Common myeloid progenitor, CD34-positive (primary cell): ENCODE measurements at places on chromosomes 2 and 18.
A peak's percentile ranks its signal among the peaks of the same experiment; 100 is the strongest.

GRCh38 chr2:75524276-75524911 is 36.3 kb downstream of the EVA1A start:
- no peak for DNase-seq
- no peak overlapping the region for H3K27ac ChIP-seq
- no peaks in the 10 kb centered on the region for H3K36me3 ChIP-seq
- H3K4me3 ChIP-seq: no peak overlapping the region
- no peaks in the 10 kb centered on the region for H3K27me3 ChIP-seq

DNA sequence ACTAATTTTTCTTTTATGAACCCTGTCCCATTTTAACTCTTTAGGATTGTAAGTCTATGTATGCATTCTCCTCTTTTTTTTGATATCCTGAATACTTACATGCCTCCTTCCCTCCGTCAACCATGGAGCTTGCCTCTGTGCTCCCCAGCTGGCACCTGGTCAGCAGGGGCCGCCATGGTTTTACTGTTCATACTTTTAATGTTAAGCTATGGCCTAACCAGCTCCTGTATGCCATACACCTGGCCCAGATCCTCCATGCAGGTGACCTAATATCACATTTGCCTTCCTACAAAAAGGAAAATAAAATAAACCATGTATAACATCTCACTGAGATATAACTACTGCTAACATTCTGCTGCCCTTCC is 283.1 kb upstream of the TRIB2 start:
- no peak overlapping the region for H3K27ac ChIP-seq
- no peaks in the 10 kb centered on the region for H3K27me3 ChIP-seq
- H3K36me3 ChIP-seq: no peaks in the 10 kb centered on the region
- no peak overlapping the region for H3K4me3 ChIP-seq

DNA sequence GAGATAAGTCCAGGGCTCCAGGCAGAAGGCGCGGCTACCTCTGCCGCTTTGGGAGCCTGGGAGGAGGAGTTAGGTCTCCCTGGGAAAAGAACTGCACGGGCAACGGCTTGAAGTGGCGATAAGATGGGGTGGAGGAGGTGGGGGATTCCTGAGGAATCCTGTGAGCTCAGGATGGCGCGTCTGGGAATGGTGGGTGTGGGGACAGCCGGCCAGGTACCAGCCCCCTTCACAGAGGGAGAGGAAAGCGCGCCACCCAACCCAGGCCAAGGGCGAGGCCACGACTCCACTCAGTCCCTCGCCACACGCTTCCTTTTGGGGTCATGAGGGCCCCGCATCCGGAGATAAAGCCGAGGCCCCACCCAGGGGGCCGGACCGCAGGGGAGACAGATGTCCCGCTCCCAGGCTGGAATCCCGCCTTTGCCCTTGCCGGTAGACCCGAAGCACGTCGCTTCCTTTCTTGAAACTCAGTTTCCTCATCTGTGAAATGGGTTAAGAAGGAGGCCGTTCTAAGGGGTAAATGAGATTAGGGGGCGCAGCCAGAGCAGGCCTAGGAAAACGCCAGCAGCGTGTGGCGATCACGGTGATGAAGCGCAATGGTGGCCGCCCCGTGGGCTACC is 1.7 kb upstream of the CTDSP1 start:
- DNase-seq: peak; percentile 87
- peaks cover 2% of the 10 kb centered on the region for H3K4me1 ChIP-seq
- no peaks in the 10 kb centered on the region for H3K27me3 ChIP-seq
- H3K27ac ChIP-seq: peak overlapping the region; percentile 94
- H3K4me3 ChIP-seq: peak overlapping the region; percentile 76

- peaks cover 40% of the 10 kb centered on the region for H3K4me1 ChIP-seq
- no peak overlapping the region for H3K4me3 ChIP-seq
- no peak for DNase-seq
- H3K27me3 ChIP-seq: no peaks in the 10 kb centered on the region
- H3K27ac ChIP-seq: no peak overlapping the region
- peaks cover 19% of the 10 kb centered on the region for H3K36me3 ChIP-seq
These were observed 28.5 kb upstream of the CEP68 start for GRCh38 chr2:65027616-65028244.

GRCh38 chr18:48902023-48902855 is 48.5 kb downstream of the SMAD7 start:
- H3K36me3 ChIP-seq: no peaks in the 10 kb centered on the region
- H3K27me3 ChIP-seq: no peaks in the 10 kb centered on the region
- H3K27ac ChIP-seq: peak overlapping the region; percentile 55
- peaks cover 28% of the 10 kb centered on the region for H3K4me1 ChIP-seq
- DNase-seq: peak; percentile 79

DNA sequence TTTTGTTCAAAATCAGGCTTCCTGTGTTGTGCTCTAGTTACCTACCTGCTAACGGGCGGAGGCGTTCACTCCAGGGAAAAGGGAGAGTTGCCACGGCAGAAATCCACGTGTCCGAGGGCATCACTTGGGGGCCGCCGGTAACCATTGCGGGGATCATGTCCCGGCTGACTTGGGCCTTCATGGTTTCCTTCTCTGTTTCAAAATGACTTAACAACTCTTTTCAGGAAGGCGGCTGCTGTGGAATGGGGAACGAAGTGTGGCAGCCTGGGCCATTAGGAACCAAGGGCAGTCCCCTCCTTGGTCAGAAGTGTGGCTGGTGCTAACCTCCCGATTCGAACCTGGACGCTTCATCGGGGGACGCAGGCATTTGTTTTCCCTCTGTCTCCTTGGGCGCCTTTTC is 56.8 kb downstream of the INPP5D start:
- H3K27me3 ChIP-seq: no peaks in the 10 kb centered on the region
- peak; percentile 20 for DNase-seq
- peaks cover 47% of the 10 kb centered on the region for H3K36me3 ChIP-seq
- H3K4me1 ChIP-seq: peaks cover 27% of the 10 kb centered on the region
- H3K27ac ChIP-seq: no peak overlapping the region
- H3K4me3 ChIP-seq: no peak overlapping the region

- no peak for DNase-seq
- H3K4me1 ChIP-seq: no peaks in the 10 kb centered on the region
- H3K27ac ChIP-seq: no peak overlapping the region
- no peak overlapping the region for H3K4me3 ChIP-seq
- peaks cover 17% of the 10 kb centered on the region for H3K27me3 ChIP-seq
These were observed 35.1 kb downstream of the REEP1 start for GRCh38 chr2:86302320-86302719.

- no peaks in the 10 kb centered on the region for H3K4me1 ChIP-seq
- DNase-seq: no peak
- H3K27ac ChIP-seq: no peak overlapping the region
- no peak overlapping the region for H3K4me3 ChIP-seq
- H3K36me3 ChIP-seq: no peaks in the 10 kb centered on the region
These were observed 62.9 kb upstream of the SERPINE2 start for GRCh38 chr2:224101820-224102630.

DNA sequence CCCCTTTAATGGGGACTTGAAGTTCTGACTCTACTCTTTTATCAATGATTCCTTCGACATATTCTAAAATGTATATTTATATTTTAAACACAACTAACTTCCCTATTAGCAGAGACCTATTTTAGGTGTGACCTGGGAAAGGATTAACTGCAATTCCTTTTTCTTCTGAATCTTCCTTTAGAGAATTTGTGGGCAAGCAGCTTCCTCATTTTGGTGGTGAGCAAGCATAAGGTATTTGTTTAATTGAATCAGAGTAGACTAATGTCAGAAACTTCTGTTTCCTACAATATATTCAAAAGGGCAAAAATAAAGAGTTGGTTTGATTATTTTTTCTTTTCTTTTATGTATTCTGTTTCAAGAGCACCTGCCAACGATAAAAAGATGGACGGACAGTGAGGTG is 237.0 kb downstream of the IKZF2 start:
- peaks cover 24% of the 10 kb centered on the region for H3K4me1 ChIP-seq
- peak overlapping the region; percentile 41 for H3K4me3 ChIP-seq
- DNase-seq: peak; percentile 21
- no peak overlapping the region for H3K27ac ChIP-seq

DNA sequence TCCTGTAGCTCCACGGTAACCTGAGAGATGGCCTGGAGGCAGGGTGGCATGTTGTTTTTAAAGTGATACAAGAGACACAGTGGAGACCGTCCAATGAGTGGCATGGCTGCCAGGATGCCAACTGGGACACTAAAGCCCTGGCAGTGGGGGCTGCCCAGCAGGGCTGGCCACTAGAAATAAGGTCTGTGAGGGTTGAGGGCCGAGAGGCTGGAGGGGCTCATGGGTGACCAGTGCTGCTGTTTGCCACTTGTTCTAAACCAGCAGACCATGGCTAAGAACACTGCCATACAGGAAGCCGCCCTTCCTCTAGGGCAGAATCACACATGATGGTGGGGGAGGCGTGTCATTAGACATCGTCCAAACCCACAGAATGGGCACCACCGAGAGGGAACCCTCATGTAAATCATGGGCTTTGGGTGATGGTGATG is 71.9 kb downstream of the ALPK2 start:
- H3K27me3 ChIP-seq: no peaks in the 10 kb centered on the region
- peaks cover 3% of the 10 kb centered on the region for H3K4me1 ChIP-seq
- no peak overlapping the region for H3K4me3 ChIP-seq
- H3K36me3 ChIP-seq: no peaks in the 10 kb centered on the region
- DNase-seq: no peak
